ENCODE measurements at places on chromosomes 13 and 19. TPM values are rescaled to one million over a fixed set of nuclear protein-coding genes. Genes with fewer than 3 reads are reported as not detected.

GRCh38 chr13:111852725-111853518 lies 214.0 kb upstream of the SOX1 start:
- DNase-seq: no peak

DNA sequence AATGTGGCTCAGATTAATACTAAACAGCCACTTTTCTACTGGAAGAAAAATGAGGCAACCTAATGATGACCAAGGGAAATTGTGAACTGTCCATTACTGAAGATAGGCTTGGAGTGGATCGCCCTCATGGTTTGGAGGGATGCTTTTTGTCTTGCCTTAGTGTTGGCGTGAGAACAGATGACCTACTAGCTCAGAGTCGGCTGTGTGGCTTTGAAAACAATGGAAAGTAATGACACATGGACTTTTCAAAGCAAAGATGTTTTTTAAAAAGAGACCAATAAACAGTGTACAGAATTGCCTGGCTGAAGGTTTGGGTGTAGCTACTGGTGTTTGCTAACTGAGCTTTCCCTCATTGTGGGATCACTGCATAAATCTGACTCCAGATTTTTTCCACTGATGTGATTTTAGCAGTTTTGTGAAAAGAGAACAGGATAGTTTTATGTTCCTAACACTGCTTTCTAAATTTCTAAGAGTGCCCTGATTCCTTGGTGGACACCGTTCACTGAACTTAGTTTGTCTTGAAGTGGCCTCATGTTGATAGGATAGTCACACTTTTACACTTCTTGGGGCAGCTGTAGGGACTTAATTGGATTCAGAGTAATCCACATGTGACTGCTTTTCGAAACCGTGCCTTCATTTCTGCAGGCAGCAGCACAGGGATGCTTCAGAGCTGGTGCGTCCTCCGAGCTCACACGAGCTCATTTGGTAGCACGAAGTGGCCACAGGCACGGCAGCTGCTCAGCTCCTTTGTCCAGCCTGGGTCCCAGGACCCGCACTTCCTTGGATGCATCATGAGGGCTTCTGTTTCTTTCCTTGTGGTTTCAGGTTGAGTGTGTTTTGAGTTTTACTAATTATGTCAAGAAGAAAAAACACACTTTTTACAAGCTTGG lies 4.3 kb downstream of the CEBPG start:
- DNase-seq: no peak

DNA sequence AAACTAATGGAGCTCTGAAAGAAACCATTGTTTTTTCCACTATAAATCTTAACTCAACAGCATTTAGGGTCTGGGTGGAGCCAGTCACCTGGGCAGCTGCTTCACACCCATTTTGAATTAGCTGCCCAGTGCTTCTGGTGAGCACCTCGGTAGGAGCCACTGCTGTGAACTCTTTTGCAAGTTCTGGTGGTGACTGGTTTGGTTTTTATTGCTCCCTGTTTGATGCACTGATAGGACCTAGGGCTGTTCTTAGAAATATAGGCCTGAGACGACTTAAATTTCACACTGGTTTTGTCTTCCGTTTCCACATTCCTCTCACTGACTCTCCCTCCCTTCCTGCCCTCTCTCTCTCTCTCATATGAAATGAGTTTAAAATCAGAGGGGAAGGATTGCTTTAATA lies 103.9 kb downstream of the GGACT start:
- DNase-seq: no peak

DNA sequence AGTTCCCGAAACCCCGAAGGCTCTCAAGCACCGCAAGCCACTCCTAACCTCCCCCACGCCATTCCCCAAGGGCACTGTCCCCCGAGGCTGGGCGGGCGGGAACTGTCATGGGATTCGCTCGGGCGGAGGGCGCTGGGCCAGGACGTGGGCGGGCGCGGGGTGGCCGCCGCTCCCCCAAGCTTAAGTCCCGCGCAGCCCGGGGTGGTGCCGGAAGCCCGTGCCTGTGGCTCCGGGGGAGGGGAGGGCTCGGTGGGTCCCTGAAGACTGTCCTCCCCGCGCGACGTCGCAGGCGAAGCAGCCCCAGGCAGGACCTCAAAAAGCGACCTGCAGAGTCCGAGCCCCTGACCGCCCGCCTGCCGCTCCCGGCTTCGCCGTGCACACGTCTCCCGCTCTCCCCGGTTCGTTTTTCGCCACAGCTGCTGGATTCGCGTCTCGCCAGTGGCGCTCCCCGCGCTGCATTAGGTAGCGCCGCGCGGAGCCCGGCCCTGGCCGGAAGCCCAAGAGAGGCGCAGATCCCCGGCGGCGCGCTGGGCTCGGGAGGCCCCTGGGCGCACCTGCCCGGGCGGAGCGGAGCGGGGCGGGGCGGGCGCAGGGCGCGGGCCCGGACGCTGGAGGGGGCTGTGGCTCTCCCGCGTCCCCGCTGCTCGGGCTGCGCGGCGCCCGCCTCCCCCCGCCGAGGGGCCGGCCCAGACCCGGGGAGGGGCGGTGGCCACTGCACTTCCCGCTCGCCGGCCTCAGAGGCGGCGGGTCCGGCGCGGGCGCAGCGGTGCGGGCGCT lies at the start of gene FARP1:
Gene FARP1, plus strand, starts transcription at position 715 of the 777 bp plus-strand sequence. CDS start 70,149 bp downstream, outside the sequence.
- DNase-seq: peak; percentile 95

- no peak for DNase-seq
These were observed 531.1 kb downstream of the IRS2 start for GRCh38 chr13:109255141-109255856.

SHANK1 gene
- 0.35 TPM for total RNA-seq

TUBA3C gene
- total RNA-seq: not detected

C19orf33 gene
- 5.1 TPM for total RNA-seq

SBK2 gene
- 4.0 TPM for total RNA-seq

KL gene
- not detected for total RNA-seq

S1PR4 gene
- not detected for total RNA-seq
